ENCODE measurements at places on chromosomes 3 and 15. TPM values are rescaled to one million over a fixed set of nuclear protein-coding genes. Genes with fewer than 3 reads are reported as not detected.

IQSEC1 gene
- polyA plus RNA-seq = 27.3 TPM

GOLGA8G gene
- not detected for polyA plus RNA-seq

GHSR gene
- polyA plus RNA-seq = not detected

FANCD2 gene
- 4.3 TPM for polyA plus RNA-seq

OR5K2 gene
- not detected for polyA plus RNA-seq

VILL gene
- polyA plus RNA-seq = 12.3 TPM

CALML4 gene
- polyA plus RNA-seq = 3.2 TPM

CSTA gene
- 37.9 TPM for polyA plus RNA-seq

UBA7 gene
- polyA plus RNA-seq = 58.0 TPM

CAPN3 gene
- 7.9 TPM for polyA plus RNA-seq

SNX22 gene
- 0.81 TPM for polyA plus RNA-seq

CRYGS gene
- polyA plus RNA-seq = 2.4 TPM

SNURF gene
- polyA plus RNA-seq = 54.8 TPM

ACP3 gene
- 1.1 TPM for polyA plus RNA-seq

PLSCR2 gene
- not detected for polyA plus RNA-seq

NUP210 gene
- polyA plus RNA-seq = 1.6 TPM

ECE2 gene
- polyA plus RNA-seq = not detected

CASR gene
- 1.5 TPM for polyA plus RNA-seq

COL7A1 gene
- 1.1 TPM for polyA plus RNA-seq

OGG1 gene
- polyA plus RNA-seq = 28.1 TPM

MAGEL2 gene
- polyA plus RNA-seq = 0.75 TPM

TMEM42 gene
- polyA plus RNA-seq = 27.5 TPM

HCN4 gene
- 0.03 TPM for polyA plus RNA-seq

SERPINI1 gene
- 6.9 TPM for polyA plus RNA-seq

GALNT15 gene
- 33.7 TPM for polyA plus RNA-seq

GOLGA8T gene
- not detected for polyA plus RNA-seq

GPX1 gene
- 192 TPM for polyA plus RNA-seq

KBTBD12 gene
- polyA plus RNA-seq = 0.87 TPM

C2CD4A gene
- polyA plus RNA-seq = 0.02 TPM

CHRNA5 gene
- 0.74 TPM for polyA plus RNA-seq

SNTN gene
- polyA plus RNA-seq = not detected

ACKR4 gene
- 0.30 TPM for polyA plus RNA-seq

PRC1 gene
- 6.5 TPM for polyA plus RNA-seq

OR5H14 gene
- not detected for polyA plus RNA-seq

IMPG2 gene
- polyA plus RNA-seq = 0.06 TPM

CACNA2D3 gene
- polyA plus RNA-seq = 4.7 TPM

UPK1B gene
- 0.05 TPM for polyA plus RNA-seq

U2SURP gene
- polyA plus RNA-seq = 32.3 TPM

ACY1 gene
- 10.2 TPM for polyA plus RNA-seq

TEX9 gene
- 4.5 TPM for polyA plus RNA-seq

DAPK2 gene
- 2.7 TPM for polyA plus RNA-seq

CXCR6 gene
- 3.5 TPM for polyA plus RNA-seq

PPP2R3A gene
- polyA plus RNA-seq = 7.8 TPM

DAZL gene
- polyA plus RNA-seq = 0.16 TPM

THPO gene
- polyA plus RNA-seq = 1.5 TPM

ERICH6 gene
- polyA plus RNA-seq = not detected
